Body of pancreas (tissue), 4 donors: ENCODE measurements at places on chromosomes 12 and 14.
A peak's percentile ranks its signal among the peaks of the same experiment; 100 is the strongest.

GRCh38 chr14:29911810-29912209 is 15.8 kb downstream of the PRKD1 start:
- DNase-seq: no peak

DNA sequence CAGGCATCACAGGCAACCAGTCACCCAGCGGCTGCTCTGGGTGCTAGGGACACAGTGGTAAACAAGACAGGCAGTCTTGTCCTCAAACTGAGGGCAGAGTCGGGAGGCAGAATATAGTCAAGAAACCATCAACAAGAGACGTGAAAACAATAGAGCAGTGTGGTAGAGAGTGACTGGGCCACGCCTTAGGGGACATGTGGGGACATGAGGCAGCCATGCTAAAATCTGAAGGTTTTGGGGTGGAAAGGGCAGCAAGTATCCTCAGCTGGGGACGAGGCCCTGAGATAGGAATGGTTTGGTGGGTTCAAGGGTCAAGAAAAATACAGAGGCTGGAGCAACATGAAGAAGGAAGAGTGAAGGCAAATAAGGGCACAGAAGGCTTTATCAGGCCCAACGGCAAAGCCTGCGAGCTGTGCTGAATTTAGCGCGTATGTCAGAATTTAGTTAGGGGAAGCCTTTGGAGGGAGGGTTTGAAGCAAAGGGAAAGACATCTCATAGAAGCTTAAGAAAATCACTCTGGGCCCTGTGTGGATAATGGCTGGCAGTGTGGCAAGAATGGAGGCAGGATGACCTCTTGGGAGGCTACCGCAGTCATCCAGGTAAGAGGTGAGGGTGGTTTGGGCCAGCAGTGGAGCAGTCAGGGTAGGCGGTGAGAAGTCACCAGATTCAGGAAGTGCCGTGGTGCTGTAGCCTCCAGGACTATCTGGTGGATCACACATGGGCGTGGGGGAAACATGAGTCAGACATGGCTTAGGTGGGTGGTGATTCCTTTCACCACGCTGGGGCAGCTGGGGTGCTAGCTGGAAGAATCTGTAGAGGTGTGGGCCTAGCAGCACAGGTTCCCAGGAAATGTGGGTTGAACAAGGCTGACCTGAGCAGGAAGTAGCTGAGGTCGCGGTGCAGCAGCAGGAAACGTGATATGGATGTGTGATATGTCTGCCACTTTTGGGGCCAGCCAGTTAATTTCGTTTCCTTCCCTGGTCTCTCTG is 3.0 kb downstream of the EVL start:
- peak; percentile 11 for DNase-seq

DNA sequence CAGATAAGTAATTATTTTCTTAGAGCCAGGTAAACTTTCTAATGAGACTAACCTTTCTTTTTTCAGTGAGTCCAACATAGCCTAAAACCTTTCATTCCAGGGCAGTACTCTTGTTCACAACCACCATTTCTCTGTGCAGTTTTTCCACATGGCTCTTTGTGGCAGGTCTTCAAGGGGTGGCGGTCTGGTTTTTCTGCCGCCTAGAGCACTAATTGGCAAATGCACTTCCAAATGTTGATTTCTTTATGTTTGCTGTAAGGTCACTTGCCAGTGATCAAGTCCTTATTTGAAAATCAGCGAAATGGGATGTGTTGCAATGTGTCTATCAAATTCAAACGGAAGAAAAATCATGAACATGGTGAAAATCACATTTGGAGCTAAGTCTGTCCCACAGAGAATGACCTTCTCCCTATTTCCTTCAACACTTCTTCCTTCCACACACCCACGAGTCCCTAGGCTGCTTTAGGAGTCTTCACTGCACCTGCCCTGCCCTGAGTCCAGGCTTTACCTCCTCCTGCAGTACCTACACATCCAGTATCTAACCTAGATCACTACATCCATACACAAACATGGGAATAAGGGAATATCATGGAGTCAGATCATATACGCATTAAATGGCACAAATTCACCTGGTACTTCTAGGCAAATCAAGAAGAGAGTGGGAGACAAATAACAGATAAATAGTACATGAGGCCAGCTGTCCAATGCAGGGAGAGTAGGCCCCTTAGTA is 1.9 kb downstream of the SRGAP1 start:
- no peak for DNase-seq

DNA sequence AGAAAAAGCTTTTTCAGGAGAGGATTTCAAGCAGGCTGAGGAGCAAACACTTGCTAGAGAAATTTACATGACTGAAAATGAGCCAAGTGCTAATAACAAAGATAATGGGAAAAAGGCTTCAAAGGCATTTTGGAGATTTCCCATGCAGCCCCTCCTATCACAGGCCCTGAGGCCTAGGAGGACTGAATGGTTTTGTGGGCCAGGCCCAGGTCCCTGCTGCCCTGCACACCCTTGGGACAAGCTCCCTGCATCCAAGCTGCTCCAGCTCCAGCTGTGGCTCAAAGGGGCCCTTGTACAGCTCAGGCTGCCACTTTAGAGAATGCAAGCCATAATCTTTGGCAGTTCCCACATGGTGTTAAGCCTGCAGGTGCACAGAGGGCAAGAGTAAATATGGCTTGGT is 154.0 kb upstream of the LMNTD1 start:
- no peak for DNase-seq

DNA sequence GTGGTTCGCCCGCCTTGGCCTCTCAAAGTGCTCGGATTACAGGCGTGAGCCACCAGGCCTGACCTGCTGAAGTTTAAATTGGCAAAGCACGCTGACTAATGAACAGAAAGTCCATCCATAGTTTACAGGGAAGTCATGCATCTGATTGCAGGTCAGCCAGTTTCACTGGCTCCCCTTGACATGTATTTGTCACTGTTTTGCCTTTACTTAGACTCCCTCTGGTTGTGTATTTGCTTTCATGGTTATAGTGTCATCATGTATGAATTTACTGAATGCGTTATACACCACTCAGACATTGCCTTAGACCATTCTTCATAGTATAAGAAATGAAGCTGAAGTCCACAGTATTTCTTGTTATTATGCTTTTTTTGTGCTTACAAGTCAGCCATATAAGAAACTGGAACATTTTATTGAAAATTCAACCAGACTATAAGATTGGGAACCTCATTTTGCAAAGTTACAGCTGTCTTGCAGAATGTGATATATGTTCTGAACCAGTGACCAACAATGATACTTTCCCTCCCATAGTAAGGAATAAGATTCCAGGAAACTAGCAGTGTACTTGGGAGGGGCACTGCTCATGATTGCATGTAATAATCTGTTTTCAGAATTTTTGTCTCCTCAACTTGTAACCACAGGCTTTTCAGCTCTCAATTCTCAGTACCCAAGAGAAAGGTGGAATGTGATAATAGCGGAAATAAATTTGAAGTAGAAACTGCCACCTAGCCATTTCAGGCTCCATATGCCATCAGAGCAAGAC is 51.9 kb upstream of the ATF7IP start:
- DNase-seq: no peak

DNA sequence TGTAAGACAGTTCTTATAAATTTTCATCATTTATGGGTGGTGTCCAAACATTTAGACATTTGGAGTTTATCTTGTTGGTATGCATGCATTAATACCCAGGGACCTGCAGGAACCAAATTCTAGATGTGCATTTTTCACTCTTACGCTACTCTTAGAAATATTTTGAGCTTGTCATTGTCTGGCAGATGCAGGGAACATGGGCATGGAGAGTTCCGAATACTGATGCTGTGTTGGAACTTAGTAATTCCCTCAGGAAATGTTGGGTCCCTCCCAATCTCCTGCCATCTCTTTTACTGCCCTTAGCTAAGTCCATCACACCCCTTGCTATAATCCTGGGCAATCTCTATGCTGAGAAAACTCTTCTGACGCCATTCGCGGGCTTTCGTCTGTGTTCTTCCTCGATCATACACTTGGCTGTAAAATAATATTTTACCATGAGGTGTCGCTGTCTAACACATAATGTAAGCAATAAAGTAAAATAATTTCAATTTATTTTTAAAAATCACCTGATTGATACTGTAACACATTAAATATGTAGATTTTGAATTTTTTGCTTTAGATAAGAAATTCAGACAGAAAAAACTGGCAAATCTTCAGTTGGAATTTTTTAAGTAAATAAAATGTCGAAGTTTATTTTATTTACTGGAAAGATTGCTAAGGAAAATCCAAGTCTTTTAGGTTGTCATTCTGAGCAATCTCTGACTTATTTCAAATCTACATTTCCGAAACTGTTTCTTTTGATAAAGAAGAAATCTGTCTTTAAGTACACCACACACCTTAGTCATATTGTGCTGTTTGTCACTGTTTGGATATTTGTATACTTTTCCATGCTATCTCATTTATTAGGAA is 304.1 kb upstream of the SSTR1 start:
- DNase-seq: peak; percentile 18

DNA sequence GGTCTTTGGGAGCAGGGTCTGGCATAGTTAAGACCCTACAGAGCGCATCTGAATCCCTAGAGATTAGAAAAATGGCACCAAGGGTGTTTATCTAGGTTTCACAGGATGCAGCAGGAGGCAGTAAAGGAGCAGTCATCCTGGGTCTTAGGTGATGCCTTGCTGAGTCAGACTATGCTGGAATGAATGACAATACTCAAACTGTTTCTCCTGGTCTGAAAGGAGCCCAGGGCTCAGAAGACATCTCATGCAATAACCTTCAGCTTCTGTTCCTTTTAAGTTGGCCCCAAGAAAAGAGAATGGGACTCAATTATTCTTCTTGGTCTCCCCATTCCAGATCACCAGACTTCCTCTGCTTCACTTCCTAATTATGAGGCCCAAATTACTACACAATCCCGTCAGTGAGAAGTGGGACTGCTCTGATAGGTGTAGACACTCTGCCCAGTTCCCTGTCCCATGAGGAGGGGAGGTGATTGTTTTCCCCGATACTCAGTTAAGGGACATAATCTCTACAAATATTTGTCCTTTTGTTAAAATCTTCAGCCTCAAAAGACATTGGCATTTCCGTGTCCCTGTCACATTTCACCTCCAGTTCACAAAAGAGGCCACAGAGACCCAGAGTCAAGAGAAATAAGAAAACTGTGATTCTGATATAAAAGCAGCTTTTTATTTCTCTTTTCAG is 14.8 kb upstream of the APOF start:
- no peak for DNase-seq

GRCh38 chr14:56046546-56046945 is 71.7 kb upstream of the PELI2 start:
- no peak for DNase-seq

- DNase-seq: no peak
These were observed 58.7 kb upstream of the MUCL1 start for GRCh38 chr12:54795644-54796043.

GRCh38 chr14:54169254-54169924 is 212.8 kb upstream of the BMP4 start:
- DNase-seq: no peak
